Pancreas (tissue), 10 donors: ENCODE measurements at places on chromosomes 16 and 17. TPM values are rescaled to one million over a fixed set of nuclear protein-coding genes. Genes with fewer than 3 reads are reported as not detected.

MYL4 gene
- total RNA-seq, result not detected

GRCh38 chr16:71214746-71215381, 15.7 kb downstream of the HYDIN start:
- DNase-seq, result no peak

ATPAF2 gene
- total RNA-seq, result 11.2 TPM

DNA sequence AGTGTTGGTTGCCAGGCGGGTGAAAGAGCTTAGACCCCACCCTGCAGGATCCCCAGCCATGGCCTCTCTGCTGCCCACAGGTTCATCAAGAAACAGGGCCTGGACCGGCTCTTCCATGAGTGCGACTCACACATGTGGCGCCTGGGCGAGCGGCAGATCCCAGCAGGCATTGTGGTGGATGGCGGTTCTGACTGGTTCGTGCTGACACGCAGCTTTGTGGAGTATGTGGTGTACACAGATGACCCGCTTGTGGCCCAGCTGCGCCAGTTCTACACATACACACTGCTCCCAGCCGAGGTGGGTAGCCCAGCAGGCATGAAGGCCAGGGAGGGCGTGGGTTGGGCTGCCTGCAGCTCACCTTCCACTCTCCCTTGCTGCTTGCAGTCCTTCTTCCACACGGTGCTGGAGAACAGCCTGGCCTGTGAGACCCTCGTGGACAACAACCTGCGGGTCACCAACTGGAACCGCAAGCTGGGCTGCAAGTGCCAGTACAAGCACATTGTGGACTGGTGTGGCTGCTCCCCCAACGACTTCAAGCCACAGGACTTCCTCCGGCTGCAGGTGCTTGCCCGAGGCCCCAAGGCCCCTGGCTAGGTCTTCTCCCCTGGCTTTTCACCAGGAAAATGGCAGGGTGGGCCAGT, 9.9 kb downstream of the XYLT2 start:
- no peak for DNase-seq

DNA sequence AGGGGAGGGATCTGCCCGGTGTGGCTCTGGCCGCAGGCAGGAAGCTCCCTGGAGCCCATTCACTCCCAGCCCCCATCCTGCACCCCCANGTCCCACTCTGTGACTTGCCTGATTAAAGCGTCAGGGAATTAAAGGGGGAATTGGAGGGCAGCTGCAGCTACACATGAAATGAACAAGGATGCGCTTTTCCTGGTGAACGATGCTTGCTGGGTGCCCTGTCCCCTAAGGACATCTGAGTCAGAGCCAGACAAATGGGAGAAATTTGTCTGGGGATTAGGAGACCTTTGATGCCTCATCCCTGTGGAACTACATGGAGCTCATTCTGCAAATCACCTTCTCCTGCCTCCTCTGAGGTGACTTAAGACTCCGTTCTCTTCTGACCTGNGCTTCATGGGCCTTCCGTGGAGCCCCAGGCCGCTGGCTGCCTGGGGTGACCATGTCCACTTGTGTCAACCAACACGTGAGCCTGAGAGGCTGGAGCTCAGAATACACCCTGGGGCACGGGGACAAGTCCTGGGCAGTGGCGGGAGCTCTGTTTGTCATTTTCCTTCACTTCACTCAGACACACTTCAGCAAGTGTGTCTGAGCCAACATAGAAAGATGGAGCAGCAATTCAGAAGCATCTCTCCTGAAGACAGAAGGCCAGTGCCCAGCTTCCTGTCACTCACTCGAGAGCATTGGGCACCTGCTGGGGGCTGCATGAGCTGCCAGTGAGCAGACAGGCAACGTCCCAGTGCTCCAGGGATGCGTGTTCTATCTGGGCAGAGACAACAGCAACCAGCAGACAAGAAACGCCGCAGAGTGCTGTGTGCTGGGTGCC, 54.1 kb downstream of the METRNL start:
- DNase-seq, result peak; percentile 45

CCL5 gene
- total RNA-seq, result 3.5 TPM

DNA sequence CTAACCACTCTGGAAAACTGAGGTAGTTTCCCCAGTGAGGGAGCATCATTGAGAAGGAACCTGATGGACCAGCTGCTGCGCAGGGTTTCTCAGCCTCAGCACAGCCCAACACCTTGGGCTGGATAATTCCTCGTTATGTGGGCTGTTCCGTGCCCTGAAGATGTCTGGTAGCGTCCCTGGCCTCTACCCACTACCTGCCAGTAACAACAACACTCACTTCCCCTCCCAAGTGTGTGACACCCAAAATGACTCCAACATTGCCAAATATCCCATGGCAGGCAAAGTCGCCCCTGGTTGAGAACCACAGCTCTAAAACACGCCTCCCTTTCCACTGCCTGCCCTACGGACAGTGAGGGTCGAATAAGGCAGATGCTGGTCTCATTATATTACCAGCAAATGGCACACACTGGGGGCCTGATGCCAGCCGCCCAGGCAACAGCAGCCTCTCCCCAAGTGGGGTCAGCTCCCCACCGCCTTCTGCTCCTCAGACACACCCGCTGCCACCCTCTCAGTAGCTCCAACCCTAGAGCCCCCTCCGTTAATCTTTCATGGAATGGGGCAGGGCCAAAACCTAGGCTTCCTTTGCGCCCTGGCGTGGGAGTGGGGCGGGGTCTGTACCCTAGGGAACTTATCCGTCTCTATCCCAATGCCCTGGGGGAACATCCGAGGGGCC, 1.0 kb downstream of the RHBDF2 start:
- peak; percentile 33 for DNase-seq

DNA sequence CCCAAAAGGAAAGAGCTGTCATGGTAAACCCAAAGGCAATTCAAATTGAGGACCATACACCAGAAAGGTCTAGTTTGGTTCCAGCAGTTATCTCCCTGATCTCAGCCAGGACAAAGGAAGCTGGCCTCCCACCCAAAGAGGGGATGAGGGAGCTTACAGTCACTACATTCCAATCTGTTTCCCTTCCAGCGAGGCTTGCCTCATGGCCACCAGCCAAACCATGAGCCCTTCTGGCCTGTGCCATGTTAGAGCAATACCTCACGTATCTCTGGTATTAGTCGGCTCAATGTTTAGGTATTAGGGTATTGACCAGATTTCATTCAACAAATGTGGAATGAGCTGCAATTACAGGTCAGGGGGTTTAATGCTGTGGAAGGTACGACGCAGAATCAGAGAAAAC, 8.4 kb downstream of the NDUFAB1 start:
- no peak for DNase-seq

CRISPLD2 gene
- total RNA-seq, result 29.4 TPM

GCGR gene
- 0.28 TPM for total RNA-seq

SP6 gene
- 0.12 TPM for total RNA-seq

DNA sequence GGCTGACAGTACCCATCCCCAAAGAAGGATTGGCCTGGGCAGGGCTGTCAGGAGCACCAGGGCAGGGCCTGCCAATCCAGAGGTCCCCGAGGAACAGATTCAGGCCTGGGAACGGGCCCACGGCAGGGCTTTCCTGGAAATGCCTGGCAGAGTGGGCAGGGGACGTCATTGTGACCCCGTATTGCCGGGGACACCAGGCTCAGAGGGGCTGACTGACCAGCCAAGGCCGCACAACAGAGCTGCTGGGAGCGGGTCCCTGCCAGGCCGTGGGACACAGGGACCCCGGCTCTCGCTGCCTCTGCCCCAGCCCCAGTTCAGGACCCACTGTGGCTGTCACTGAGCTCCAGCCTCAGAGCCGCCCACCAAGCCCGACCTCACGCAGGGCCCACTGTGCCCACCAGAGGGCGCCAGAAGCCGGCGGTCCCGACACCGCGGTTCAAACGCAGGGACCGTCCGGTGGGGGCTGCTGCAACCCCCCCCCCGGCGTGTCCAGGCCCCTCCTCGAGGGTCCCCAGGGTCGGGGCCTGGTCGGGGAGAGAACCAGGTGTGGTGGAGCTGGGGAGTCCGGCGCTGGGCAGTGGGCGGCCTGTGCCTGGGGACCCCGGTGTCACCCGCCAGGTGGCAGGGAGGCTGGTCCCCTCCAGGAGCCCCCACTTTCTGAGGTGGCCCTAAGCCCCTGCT, 15.2 kb upstream of the SSTR5 start:
- no peak for DNase-seq

DNA sequence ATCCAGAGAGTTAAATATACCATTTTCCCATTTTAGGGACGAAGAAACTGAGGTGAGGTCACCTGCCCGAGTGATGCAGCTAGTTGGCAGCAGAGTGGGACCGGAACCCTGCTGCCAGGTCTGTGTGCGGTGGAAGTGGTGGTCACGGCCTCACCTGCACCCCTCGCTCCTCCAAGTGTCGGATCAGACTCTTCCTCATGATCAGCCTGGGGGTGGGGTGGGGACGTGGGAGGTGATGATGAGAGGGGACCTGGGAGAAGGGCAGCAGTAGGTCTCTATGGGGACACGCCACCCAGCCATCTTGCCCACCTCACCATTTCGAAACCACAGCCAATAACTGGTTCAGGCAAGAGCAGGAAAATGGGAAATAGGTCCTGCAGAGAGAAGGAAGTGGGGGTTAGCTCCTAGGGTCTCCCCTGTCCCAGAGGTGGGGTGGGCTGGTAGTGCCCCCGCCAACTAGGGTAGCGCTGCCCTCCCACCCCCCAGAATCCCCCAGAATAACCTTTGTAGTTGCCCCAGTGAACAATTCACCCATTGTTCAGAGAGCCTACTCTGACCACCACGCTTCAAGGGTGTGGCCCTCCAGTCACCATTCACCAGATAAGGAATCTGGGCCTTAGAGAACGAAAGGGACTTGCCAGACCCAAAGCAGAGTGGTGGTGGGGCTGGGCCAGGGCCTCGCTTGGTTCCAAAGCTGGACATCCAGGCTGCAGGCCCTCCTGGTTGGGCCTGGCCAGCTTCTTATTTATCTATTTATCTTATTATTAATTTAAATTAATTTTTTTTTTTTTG, 5.1 kb downstream of the GDPD3 start:
- DNase-seq, result no peak

HSPB9 gene
- total RNA-seq, result 0.75 TPM

SLC26A11 gene
- 9.0 TPM for total RNA-seq

- no peak for DNase-seq
These were observed 121.4 kb downstream of the ZNF778 start for GRCh38 chr16:89338863-89339262.

MCRIP1 gene
- 47.2 TPM for total RNA-seq

GRCh38 chr17:20991276-20992037, 51.4 kb downstream of the USP22 start:
- peak; percentile 53 for DNase-seq

CACNA1H gene
- 2.5 TPM for total RNA-seq

SHBG gene
- 0.17 TPM for total RNA-seq

DNA sequence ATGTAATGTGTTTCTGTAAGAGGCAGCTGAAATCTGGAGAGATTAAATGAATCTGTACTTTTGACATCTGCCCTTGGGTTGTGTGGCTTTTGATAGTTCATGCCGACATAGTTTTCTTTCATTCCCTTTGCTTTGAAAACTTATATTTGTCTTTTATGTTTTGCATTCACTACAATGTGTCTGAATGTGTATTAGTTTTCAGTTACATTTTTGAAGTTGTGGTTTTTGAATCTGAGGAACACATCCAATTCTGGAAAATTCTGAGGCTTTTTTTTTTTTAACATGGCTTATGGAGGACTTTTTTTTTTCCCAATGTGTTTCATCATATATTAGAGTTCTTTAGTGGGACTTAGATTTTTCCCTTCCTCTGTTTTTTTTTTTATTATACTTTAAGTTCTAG, 683.7 kb upstream of the SOX9 start:
- no peak for DNase-seq

GRCh38 chr16:24610416-24610755, 71.0 kb downstream of the RBBP6 start:
- peak; percentile 63 for DNase-seq

KRTAP17-1 gene
- total RNA-seq, result not detected

DNA sequence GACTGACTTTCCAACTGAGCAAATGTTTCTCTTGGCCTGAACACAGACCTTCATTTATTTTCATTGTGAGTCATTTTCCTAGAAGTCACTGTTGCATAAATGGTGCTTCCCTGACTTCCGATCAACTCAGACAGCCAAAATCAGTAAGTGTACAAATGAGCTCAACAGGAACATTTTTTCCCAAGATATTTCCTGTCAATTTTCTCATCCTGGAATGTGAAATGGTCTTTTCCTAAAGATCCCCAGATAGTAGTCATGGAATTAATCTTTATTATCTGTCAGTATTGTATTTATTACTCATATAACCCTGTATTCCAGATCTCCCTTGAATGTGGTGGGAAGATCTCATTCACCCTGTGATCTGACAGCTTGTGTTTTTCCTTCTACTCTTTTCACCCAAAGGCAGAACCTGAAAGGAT, 360.3 kb upstream of the KIF2B start:
- no peak for DNase-seq

- no peak for DNase-seq
These were observed 52.6 kb downstream of the RBFOX3 start for GRCh38 chr17:79558091-79558900.
